ENCODE measurements at places on chromosomes 6 and 20.

- DNase-seq, result no peak
These were observed 5.8 kb downstream of the C6orf132 start for GRCh38 chr6:42136508-42137193.

DNA sequence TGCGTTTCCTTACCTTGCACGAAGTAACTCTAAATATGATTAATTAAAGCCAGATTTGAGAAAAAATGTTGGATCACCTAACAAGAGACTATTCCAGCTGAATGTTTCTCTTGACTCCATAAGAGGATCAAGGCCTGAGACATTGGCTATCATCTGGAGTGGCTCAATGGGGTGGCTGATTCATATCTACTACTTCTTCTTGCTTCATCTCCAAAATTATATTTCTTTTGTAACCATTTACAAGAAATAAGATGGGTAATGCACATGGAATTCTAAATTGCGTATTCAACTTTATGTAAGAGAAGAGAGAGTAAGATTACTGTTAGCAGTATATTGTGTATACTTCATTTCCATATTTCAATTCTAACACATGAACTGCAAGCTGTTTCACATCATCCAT lies 819.0 kb upstream of the EYS start:
- DNase-seq, result no peak

- DNase-seq, result no peak
These were observed 33.4 kb downstream of the TGM2 start for GRCh38 chr20:38131588-38132121.

DNA sequence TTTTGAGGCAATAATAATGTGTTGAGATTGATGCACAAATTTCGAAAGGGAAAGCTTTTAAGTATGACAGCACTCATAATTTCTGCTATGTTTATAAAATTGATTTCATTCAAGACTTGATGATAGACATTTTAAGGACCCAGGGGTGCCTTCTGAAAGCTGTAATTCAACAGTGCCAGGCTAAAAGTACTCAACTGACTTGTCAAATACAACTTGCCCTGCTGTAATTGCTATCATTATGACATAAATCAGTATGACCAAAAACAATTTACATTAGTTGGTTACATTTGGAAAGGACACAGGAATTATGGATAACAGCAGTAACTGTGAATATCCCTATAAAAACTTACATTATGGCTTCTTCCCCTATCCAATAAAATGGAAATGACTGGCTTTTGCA lies 178.9 kb downstream of the MMUT start:
- peak; percentile 53 for DNase-seq

GRCh38 chr6:105382958-105383357 lies 19.9 kb downstream of the PREP start:
- no peak for DNase-seq

DNA sequence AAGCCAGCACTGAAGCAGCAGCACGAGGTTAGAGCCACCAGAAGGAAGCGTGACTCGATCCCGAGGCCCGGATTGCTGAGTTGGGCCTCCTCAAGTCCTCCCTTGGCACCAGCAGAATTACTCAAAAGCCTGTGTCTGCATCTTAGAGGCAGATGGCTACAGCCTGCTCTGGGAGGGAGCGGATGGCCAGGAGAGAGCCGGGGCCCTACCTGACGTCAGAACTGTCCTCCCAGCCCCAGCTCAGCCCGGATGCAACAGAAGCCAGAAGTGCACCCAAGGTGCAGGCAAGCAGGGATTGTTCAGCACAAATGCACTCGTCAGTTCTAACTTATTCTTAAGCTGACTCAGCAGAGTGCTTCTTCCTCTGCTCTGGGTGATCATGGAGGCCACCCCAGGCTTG lies 155.5 kb upstream of the RPS6KA2 start:
- DNase-seq, result no peak

DNA sequence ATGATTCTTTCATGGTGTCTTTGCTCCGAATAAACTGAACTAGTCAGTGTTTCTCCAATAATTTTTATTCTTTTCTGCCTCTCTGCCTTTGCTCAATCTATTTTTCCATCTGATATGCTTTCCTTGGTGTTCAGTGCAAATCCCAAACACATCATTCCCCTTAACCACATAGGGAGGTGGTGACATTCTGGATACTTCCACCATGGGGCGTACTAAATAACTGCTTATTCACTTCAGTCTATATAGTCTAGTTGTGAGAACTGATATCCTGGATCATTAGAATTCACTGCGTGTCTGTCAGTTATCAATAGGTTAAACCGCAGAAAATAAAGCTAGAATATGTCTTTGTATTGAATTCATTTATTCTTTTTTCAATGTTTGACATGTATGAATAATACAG lies 83.1 kb downstream of the KCNQ5 start:
- DNase-seq, result no peak

DNA sequence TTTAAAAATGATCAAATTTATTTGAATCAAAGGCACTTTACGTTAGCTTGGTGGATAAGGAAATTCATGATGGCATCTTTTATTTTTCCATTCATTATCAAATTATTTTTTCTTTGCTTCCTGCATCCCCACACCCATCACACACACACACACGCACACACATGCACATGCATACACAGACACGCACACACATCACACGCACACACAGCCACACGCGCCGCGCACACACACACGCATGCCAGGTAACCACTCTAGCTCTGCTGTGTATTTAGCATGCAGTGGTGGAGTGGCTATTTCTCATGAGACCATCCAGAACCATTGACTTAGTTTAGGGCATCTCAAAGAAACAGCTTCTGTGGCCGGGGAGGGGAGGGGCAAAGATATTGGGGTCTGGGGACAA lies 47.0 kb downstream of the GNAS start:
- no peak for DNase-seq

Data from COR-L47 (cell line).